Smooth muscle cell of bladder (primary cell): ENCODE measurements at places on chromosomes 5 and 9. TPM values are rescaled to one million over a fixed set of nuclear protein-coding genes. Genes with fewer than 3 reads are reported as not detected.

MAST4 gene
- 3.3 and 4.9 TPM in 2 replicates for total RNA-seq

SUSD3 gene
- total RNA-seq, result 1.1 and 1.6 TPM in 2 replicates

VCAN gene
- total RNA-seq, result 452 and 607 TPM in 2 replicates

PALM2AKAP2 gene
- total RNA-seq, result 9.7 and 15.6 TPM in 2 replicates

LCP2 gene
- total RNA-seq, result not detected in 2 replicates

CDKN2B gene
- total RNA-seq, result 18.5 and 37.2 TPM in 2 replicates

RANBP3L gene
- total RNA-seq, result 0.09 TPM in 1 of 2 replicates, not detected in the other

S1PR3 gene
- total RNA-seq, result 61.4 and 77.7 TPM in 2 replicates

C1QTNF2 gene
- total RNA-seq, result 0.28 and 0.37 TPM in 2 replicates

STC2 gene
- 484 and 582 TPM in 2 replicates for total RNA-seq

PPP3R2 gene
- total RNA-seq, result not detected in 2 replicates

RLN1 gene
- not detected in 2 replicates for total RNA-seq

PDE8B gene
- 0.09 and 0.14 TPM in 2 replicates for total RNA-seq

PCSK5 gene
- total RNA-seq, result 5.7 and 12.5 TPM in 2 replicates

PGM5 gene
- 4.5 and 14.9 TPM in 2 replicates for total RNA-seq

TMEM174 gene
- total RNA-seq, result not detected in 2 replicates

DRD1 gene
- under 0.01 and 0.14 TPM in 2 replicates for total RNA-seq

SPINK5 gene
- under 0.01 TPM in 1 of 2 replicates, not detected in the other for total RNA-seq

ABCA2 gene
- 11.9 and 20.0 TPM in 2 replicates for total RNA-seq

KIF20A gene
- total RNA-seq, result 8.8 and 9.1 TPM in 2 replicates

TNFSF15 gene
- 0.28 and 0.55 TPM in 2 replicates for total RNA-seq

SFXN1 gene
- total RNA-seq, result 74.4 and 95.9 TPM in 2 replicates

CCDC180 gene
- total RNA-seq, result 1.7 TPM in 2 replicates
